Kidney glomerular epithelial cell (primary cell): ENCODE measurements at places on chromosomes 3 and 15.

DNA sequence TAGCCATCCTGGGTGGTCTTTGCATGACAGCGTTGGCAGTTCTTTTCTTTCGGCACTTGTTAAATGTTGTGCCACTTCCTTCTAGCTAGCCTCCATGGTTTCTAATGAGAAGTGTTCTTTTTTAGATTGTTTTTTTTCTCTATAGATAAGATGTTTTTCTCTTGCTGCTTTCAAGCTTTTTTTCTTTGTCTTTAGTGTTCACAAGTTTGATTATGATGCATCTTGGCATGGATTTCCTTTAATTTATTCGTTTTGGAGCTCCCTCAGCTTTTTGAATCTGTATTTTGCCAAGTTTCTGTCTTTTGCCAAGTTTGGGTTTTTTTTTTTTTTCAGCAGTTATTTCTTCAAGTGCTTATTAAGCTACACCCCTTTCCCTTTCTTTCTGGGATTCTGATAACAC, 53.1 kb downstream of the TM2D3 start:
- DNase-seq = no peak

GRCh38 chr3:71910108-71910507, 125.2 kb upstream of the PROK2 start:
- no peak for DNase-seq

GRCh38 chr3:17974206-17974841, 231.9 kb upstream of the TBC1D5 start:
- no peak for DNase-seq

DNA sequence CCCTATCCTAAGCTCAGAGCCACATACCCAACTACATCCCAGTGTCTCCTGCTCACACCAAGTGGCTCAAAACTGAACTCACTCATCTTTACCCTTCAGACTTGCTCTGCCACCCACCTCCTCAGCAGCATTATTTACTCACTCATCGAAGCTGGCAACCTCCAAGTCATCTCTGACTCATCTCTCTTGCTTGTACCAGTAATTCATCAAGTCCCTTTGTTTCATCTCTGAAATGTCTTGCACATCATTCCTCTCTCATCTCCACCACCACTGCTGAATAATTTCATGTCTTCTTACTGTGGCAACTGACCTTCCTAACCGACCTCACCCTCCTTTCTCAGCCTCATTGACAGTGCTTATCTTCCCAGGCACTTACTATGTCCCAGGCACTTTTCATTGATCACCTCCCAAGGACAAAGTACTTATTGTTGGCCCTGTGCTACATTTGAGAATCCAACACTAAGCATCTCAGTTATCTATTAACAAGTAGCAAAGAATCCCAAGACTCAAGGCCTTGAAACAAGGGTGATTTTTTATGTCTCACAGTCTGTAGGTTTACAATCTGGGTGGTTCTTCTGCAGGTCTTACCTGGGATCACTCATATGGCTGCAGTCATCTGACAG, 82.0 kb downstream of the MRPL46 start:
- DNase-seq = peak; percentile 85

DNA sequence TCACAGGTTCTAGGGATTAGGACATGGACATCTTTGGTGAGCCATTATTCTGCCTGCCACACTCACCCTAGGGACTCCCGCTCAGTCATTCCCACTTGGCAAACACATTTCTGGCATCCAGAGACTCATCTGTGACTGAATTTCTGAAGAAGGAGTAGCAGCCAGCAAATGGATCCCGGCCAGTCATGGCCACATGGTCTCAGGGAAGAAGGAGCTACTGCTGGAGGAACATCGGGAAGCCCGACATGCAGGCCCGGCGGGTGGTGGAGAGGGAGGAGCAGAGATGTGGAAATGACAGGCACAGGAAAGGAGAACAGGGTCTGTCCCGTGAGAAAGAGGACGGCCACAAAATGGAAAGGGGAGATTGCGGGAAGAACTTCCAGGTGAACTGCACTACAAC, 65.4 kb downstream of the SEMA5B start:
- no peak for DNase-seq

- no peak for DNase-seq
Measured at GRCh38 chr3:11186771-11187191, 32.5 kb downstream of the HRH1 start.

DNA sequence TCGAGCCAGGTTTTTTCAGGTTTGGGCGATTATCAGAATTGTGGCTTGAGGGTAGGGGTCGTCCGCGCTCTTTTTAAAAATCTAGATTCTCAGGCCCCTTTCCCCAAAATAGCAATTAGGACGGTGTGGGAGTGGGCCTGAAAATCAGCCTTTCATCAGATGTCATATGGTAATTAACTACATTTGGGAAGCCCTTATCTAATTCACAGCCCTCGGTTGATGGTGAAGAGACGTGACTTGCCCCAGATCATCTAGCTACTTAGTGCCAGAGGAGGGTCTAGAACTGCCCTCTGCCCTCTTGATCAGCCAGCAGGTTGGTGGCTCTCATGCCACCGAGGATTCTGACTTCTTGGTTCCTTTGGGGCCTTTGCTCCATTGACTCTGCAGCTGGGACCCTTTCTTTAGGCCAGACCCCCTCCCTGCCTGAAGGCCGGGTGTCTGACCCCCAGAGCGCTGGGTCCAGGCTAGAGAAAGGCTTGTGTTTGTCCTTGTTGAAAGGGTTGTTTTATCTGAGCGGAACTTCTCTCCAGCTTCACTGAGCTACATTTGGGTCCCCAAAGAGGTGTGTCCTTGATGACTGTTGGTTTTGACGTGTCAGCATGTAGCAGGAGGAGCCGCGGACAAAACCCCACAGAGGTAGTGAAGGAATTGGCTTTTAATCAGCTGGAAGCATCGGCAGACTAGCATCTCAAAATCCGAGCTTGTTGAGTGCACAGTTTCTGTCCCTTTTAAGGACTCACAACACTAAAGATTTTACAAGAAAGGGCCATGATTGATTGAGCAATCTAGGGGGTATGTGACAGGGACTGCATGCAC, 857 bp downstream of the AEN start:
- DNase-seq = no peak

- DNase-seq = no peak
Measured at GRCh38 chr3:7536510-7536909, 675.6 kb downstream of the GRM7 start.
